ENCODE measurements at places on chromosomes 7 and 10.

DNA sequence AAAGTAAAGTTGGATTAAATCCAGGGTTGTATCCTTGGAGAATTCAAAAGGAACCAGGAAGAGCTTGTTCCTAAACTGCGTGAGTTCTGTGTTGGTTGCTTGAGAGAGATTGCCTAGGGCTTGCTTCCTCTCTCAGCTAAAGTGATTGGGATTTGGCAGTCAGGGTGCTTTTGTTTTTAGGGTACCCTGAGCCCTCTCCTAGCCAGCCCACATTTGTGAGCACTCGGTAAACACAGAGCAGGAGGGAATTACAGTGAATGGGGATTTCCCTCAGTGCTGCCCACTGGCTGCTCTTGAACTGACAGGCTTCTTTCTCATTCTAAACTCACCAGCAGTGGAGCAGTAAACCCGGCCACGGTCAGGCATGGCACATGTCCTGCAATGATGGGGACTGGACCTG lies 146.9 kb downstream of the TPST1 start:
- no peak for DNase-seq

GRCh38 chr10:47046321-47047126 lies 135.3 kb downstream of the PTPN20 start:
- DNase-seq: no peak

- no peak for DNase-seq
Measured at GRCh38 chr10:101291331-101292193, 62.3 kb upstream of the LBX1 start.

GRCh38 chr10:114346176-114347031 lies 57.9 kb downstream of the AFAP1L2 start:
- DNase-seq: no peak

DNA sequence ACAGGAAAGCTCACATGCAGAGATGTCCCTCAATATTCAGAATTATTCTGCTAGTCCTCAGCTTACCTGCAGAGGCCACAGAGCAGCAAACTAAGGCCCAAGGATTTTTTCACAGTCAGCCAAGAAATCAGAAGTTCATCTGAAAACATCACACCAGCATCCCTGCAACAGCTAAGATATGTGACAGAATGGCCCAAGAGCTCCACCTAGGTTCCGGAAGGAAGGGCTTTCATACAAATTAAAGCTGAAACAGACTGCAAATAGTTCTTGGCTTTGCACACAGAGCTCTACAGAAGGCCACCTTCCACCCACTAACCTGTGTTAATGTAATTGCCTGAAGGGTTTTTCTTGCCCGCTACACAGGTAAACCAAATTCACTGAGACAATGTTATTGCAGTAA lies 438.8 kb upstream of the C7orf33 start:
- no peak for DNase-seq

DNA sequence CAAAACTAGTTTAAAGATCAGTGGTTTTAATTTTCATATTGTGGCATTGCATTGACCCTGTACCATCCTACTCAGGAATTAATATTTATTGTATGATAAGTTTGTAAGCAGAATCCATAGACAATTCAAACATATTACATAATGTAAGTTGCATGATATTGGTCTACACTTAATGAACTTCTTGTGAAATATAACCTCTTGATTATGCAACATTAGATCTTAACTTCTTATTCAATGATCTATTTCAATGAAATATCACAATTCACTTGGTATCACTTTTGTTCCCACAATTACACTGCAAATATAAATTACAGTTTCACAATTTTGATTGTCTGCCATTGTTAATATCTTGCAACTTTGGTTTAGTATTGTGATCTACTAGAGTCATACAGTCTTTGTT lies 44.0 kb upstream of the TMEM229A start:
- DNase-seq: no peak
